ENCODE measurements at places on chromosomes 12 and 14. TPM values are rescaled to one million over a fixed set of nuclear protein-coding genes. Genes with fewer than 3 reads are reported as not detected.

Gene LRP1
- 384 TPM for total RNA-seq

Gene FAM186B
- total RNA-seq: 0.63 TPM

Gene GZMH
- total RNA-seq: not detected

Gene TRHDE
- 16.2 TPM for total RNA-seq

Gene CD4
- total RNA-seq: 0.17 TPM

Gene DNAAF2
- 6.5 TPM for total RNA-seq

Gene TSPAN11
- total RNA-seq: 0.32 TPM

Gene CFAP251
- 1.4 TPM for total RNA-seq

Gene GALNT16
- 0.32 TPM for total RNA-seq

Gene FLRT2
- 0.77 TPM for total RNA-seq

Gene MGP
- 6.7 TPM for total RNA-seq

Gene GPR137C
- total RNA-seq: 0.79 TPM

Gene MAP1LC3B2
- total RNA-seq: 0.17 TPM

Gene TBX3
- 20.5 TPM for total RNA-seq

Gene GPR84
- total RNA-seq: not detected

Gene SLC25A21
- 0.17 TPM for total RNA-seq

Gene CCDC175
- total RNA-seq: not detected

Gene XRCC3
- total RNA-seq: 5.0 TPM

Gene GALNT8
- 0.17 TPM for total RNA-seq

Gene BMP4
- 7.6 TPM for total RNA-seq

Gene OLR1
- not detected for total RNA-seq

Gene SCN8A
- total RNA-seq: 6.3 TPM

Gene FAM177A1
- total RNA-seq: 50.0 TPM

Gene ADAM20
- 0.94 TPM for total RNA-seq

Gene CCDC177
- total RNA-seq: 0.09 TPM

Gene IL31
- not detected for total RNA-seq

Gene ZNF605
- total RNA-seq: 9.4 TPM

Gene CYP27B1
- 0.26 TPM for total RNA-seq

Gene ASPG
- total RNA-seq: not detected

Gene DTX1
- 0.09 TPM for total RNA-seq

Gene SMCO2
- not detected for total RNA-seq

Gene CHPT1
- 14.4 TPM for total RNA-seq

Gene HRK
- total RNA-seq: not detected

Gene RND1
- total RNA-seq: 0.26 TPM

Gene SMIM41
- 2.0 TPM for total RNA-seq

Gene IL22
- not detected for total RNA-seq

Gene OVCH1
- total RNA-seq: under 0.01 TPM

Gene KERA
- total RNA-seq: not detected
